ENCODE measurements at places on chromosomes 7 and 10. TPM values are rescaled to one million over a fixed set of nuclear protein-coding genes. Genes with fewer than 3 reads are reported as not detected.
A peak's percentile ranks its signal among the peaks of the same experiment; 100 is the strongest.

- DNase-seq: no peak
These were observed 4.0 kb downstream of the PDAP1 start for GRCh38 chr7:99404235-99404976.

DNA sequence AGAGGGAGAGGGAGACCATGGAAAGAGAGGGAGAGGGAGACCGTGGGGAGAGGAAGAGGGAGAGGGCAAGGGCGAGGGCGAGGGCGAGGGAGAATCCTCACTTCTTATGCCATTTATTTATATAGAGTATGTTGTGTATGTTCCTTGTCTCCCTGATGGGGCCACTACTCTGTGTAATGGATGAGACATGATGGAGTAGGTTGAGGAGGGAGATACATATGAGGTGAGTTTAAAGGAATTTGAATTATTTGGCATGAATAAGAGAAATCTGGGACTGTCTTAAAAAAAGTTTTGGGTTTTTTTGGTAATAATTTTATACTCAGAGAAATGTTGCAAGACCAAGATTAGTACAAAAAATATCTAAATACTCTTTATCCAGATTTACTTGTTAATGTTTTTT is 20.1 kb downstream of the CCSER2 start:
- peak; percentile 29 for DNase-seq

DNA sequence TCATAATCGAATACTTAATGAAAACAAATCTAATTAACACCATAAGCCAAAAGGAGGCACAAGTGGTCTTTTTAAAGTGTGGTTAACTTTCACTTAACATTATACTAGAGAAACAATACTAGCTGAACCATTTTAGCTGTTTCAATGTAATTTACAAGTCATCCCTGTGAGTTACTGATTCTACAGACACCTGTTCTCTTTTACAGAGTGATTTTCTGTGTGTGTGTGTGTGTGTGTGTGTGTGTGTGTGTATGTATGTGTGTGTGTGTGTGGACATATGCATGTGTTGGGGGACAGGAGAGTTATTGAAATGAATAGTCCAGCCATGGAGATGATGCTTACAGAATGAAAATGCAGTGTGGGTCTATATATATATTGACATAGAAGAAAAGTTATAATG is 200.2 kb downstream of the DNAJC1 start:
- DNase-seq: no peak

- DNase-seq: no peak
These were observed 7.9 kb downstream of the LUC7L2 start for GRCh38 chr7:139367438-139368155.

GRCh38 chr7:29328811-29329210 is 134.2 kb downstream of the CHN2 start:
- no peak for DNase-seq

GRCh38 chr7:151871904-151872303 is 5.0 kb downstream of the PRKAG2 start:
- DNase-seq: no peak

GRCh38 chr7:70432567-70433001 is 699.4 kb upstream of the GALNT17 start:
- DNase-seq: no peak

DNA sequence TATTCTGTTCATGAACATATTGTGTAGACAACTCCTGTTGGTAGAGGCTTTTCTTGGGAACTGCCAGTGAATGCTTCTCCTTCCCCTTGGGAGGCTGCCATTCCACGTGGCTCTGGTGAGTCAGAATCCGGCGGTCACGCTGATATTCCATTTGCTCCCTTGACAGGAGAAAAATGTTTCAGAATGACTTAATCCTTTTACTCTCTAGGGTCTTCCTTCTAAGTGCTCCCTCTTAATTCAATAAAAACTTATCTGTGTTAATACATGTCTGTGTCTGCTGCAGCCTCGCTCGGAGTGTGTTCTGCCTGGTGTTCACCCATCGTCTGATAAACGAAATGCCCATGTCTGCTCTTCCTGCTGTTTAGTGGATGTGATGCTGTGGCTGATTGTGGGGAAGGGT is 278.6 kb downstream of the ARHGAP12 start:
- DNase-seq: peak; percentile 89

DNA sequence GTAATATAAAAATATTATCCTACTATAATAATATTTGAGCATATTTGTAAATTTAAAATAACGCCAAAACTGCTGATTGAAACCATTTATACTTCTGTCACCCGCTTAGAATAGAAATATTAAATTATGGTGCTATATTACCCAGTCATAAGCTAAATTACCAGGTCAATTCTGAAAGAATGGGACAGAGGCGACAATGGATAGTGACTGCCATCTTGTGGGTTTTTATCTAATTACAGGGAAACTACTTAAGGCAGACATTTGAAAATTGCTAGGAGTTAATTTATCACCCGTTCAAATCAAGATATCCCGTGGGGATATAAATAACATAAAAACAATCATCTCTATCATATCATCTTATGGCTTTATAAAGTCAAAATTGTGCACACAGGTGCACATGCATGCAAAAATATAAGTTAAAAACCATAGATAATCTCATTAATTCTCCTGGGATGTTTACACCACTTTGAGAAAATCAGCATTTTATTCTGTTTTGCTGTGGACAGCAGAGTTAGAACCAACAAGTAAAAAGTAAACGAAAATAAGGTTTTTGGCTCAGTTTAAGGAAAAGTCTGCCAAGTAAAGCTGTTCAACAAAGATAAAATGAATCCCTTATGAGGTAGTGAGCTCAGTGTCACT is 41.3 kb upstream of the HPSE2 start:
- no peak for DNase-seq

DNA sequence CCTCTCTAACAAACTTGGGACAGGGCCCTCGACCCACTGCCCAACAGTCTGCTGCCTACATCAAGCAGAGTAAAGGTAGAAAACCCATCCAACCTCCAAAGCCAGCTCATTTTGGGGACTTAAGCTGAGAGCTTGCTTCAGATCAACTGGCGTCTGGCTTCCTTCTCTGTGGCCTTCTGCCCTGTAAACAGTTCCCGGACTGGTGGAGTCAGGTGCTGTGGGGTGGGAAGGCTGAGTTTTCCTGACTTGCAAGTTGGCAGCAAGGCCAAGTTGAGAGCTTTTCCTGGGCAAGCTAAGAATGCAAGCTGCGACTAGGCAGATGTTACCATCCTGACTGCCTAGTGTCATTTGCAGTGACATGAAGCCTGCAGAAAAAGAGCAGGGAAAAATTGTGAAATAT is 3.7 kb downstream of the GALNT17 start:
- DNase-seq: no peak

DNA sequence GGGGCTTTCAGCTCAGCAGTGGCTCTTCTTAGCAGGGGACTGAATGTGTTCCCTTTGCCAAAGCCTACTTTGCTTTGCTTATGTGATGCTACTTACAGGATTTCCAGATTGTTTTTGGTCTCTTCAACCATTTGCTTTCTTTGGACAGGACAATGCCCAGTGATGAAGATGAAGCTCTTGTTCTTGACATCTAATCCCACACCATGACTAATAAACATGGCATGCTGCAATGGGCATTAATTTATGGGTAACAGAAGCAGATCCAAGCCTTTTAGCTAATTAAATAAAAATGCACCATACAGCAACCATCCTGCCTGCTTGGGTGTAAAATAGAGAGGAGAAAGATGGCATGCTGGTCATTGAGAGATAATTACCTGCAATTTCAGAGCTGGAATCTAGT is 175.5 kb upstream of the ITGB1 start:
- DNase-seq: peak; percentile 11

DNA sequence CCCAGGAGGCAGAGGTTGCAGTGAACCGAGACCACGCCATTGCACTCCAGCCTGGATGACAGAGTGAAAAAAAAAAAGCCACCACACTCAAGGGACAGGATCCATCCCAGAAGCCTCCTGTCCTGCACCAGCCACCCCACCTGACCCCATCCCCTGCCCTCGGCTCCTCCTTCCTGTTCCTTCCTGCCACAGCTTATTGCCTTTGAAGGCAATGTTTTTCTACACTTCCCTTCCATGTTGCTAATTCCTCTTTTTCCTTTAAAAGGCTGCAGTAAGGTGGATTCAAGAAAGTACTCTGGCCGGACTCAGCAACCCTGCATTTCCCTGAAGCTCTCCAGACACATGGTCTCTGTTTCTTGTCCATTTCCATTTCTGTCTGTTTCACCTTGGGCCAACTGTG is 80.9 kb downstream of the FAM171A1 start:
- no peak for DNase-seq

DNA sequence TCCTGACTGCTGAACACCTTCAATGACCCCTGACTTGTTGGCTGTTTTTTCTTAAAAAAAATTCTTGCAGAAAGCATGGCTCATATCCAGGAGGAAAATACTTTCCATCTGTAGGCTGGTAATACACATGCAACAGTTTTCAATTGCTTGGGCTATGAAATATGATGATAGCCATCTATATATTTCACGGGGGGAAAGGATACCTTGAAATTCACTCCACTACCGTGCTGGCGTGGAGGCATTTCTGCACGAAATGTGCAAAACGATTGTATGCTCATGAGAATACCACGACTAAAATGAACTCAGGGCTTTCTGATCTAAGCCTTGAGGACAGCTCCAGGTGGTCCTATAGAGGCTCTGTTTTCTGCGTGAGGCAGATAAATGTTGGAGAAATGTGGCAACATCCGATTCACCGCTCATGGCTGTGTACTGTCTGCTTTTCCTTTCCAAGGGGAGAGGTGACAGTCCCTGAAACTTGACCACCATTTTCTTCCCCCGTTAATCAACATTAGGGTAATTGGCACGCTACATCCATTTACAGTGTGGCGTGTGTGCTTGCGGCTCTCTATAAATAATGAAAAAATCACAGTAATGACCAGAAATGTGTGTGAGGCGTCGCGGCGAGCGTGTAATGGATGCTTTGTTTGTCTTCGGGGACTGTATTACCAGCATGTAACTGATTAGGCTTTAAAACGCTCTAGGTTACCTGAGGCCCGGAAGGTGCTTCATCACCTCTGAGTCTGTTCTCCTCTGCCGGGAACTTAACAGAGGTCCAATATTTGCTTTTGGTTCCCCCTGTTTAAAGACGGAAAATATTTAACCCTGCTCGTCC is 12.8 kb upstream of the CARD11 start:
- DNase-seq: no peak

DNA sequence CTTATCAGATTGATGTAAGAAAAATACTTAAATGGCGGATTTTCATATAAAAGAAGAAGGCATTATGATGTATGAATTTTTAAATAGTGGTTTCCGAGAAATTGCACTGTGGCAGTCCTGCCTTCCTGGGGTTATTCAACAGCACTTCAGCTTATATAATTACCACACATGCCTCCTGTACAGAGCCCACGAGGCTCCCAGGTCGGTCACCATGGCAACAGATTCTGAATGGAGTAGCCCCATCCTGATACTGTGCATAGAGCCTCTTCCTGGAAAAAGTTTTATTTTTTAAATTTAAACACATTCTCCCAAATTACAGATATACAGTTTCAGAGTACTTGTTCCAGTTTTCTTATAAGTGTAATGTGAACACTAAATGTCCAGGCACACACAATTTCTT is 15.9 kb upstream of the ASB4 start:
- no peak for DNase-seq

DNA sequence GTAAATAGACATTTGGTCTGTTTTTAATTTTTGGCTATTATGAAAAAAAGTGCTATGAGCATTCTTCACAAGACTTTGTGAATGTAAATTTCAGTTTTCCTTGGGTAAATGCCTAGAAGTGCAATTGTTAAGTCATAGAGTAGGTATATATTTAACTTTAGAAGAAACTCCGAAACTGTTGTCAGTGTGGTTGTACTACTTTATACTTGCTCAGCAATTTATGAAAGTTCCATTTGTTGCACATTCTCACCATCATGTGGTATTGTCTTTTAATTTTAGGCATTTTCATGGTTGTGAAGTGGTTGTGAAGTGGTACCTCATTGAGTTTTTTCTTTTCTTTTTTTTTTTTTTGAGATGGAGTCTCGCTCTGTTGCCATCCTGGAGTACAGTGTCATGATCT is 60.0 kb downstream of the TYW1 start:
- no peak for DNase-seq

- DNase-seq: no peak
These were observed 276.6 kb upstream of the GHITM start for GRCh38 chr10:83862723-83863122.

- no peak for DNase-seq
These were observed 11.7 kb downstream of the ARHGAP19 start for GRCh38 chr10:97280783-97281182.

DNA sequence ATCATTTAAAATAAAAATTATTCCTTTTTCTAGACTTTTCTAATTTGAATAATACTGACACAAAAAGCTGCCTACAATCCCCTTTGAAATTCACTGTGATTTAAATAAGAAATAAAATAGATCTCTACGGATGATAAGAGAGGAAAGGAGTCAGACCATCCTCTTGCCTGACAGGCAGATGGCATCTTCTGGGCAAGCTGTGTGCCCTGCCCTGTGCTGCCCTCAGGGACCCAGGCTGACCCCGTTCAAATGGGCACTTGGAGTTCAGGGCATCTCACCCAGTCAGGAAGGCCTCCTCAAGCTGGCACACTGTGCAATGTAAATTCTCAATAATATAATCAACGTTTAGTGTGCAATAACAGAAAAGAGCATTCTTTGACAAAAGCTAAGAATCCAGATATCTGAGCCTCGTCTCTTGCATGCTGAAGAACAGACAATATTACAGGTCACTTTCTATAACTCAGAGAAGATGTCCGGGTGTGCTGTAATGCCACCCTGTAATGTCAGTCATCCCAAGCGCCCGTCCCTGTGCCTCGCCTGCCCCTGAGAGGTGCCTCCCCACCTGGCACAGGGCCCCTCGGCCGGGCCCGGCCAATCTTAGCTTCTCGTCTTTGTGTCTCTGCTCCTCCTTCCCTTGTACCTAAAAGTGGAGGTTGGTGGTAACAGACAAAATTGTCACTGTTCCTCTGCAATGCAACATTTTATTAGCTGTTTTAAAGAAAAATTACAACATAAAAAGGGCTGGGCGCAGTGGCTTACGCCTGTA is 263.3 kb downstream of the COBL start:
- DNase-seq: no peak

GRCh38 chr10:117140525-117140902 is 2.4 kb upstream of the VAX1 start:
- no peak for DNase-seq

DNA sequence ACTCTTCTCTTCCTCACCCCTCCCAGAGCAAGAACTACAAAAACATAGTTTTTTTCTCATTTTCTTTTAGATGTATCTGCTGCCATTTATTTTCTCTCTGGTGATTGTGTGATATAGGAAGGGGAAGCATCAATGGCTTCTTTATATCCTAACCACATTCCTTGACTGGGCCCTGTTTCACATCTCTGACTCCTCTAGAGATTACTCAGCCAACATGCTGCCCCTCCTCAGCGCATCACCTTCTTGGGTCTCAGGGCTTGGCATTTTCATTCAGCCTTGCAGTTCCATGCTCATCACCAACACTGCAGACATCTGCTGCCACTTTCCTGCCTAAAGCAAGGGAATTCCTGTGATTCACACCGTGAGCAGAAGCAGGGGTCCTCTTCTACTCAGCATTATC is 705.5 kb downstream of the AUTS2 start:
- no peak for DNase-seq

- DNase-seq: no peak
These were observed 145.1 kb downstream of the DNAJC1 start for GRCh38 chr10:21858455-21858854.

CALML3 gene
- total RNA-seq: not detected

CNNM1 gene
- total RNA-seq: 0.13 TPM

SPAM1 gene
- not detected for total RNA-seq

C7orf57 gene
- total RNA-seq: not detected

SCART1 gene
- 1.5 TPM for total RNA-seq

MTERF1 gene
- 6.9 TPM for total RNA-seq

SFTPA1 gene
- total RNA-seq: not detected

DGKB gene
- total RNA-seq: not detected

NME8 gene
- total RNA-seq: not detected

ANKRD30A gene
- total RNA-seq: not detected

JCAD gene
- total RNA-seq: 5.8 TPM

CLDN3 gene
- not detected for total RNA-seq

PPP1R17 gene
- total RNA-seq: not detected

ZNF727 gene
- total RNA-seq: not detected

All from MG63 (cell line).